Stimulated activated CD4-positive, alpha-beta T cell treated with anti-CD3 and anti-CD28 coated beads, TNF-alpha, amount 100 ng/mL, for 24 hours (primary cell): ENCODE measurements at places on chromosomes 3 and 15.

GRCh38 chr15:25682340-25682739, 180.8 kb downstream of the ATP10A start:
- DNase-seq = no peak

DNA sequence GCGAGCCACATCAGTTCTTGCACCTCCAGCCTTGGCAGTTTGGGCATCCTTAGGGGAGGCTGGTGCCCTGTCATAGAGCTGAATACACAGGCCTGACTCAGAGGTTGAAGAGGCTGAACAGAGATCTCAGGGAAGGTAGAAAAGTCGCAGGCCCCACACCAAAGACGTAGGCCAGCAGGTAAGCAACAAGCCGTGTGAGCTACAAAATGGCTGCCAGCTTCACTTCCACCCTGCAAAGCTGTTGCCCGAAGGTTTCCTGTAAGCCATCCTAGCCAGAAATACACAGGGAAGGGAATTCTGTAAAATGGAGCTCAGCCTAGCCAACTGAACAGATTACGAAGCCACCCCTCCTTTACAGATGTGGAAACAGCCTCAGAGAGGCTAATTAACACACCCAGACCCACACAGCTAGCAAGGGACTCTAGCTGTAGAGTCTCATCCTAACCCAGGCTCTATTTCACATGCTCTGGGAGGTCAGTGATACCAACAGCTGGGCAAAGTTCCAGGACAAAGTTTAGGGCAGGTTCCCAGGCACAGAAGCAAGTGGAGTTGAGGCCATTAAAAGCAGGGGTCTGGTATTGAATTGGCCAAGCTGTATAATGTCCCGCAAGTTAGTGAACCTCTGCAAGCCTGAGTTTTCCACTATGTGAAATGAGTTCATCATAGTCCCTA, 66.3 kb upstream of the RASGRF1 start:
- DNase-seq = no peak

DNA sequence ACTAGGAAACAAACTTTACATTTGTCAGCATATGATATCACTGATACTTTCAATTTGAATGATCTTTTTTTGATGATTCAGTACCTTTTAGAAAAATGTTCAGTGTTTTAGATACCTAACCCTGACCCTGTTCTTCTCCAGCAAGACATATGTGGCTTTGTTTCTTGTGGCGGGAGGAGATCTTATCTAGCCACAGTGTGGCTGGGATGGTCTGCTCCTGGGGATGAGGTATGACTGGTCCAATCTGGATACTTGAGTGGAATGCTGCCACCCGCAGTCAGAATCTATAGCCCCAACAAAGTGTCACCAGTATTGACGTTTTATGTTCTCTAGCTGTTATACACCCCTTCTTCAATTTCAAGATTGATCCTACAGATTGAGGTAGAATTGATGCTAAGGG, 439.0 kb upstream of the GOLIM4 start:
- DNase-seq = no peak

DNA sequence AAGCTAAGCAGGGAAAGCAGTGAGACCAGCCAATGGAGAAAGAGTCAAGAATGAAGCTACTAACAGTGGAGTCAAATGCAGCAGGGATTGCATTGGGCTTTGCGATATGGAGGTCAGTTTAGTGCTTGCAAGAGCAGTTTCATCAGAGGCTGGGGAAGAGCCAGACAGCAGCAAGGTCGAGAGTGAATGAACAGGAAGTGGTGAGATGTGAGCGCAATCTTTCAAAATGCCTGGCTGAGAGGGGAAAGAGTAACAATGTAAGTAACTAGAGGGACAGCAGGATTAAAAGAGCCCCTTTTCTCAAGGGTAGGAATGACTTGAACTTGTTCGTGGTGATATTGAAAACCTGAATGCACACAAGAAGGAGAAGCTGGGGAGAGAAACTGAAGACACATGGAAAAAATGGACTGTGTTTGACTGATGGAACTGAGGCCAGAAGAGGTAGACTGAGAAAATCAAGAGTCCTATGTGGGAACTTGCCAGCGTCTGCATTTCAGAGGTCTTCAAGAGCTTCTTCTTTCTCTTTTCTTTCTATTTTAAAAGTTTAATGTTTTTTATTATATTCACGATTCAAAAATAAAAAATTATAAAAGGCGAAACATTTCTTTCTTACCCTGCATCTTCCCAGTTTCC, 30.6 kb upstream of the GPR160 start:
- no peak for DNase-seq

GRCh38 chr3:52752045-52752660, 18.6 kb downstream of the NEK4 start:
- DNase-seq = no peak

GRCh38 chr3:46607603-46608028, 4.7 kb upstream of the FAM240A start:
- DNase-seq = no peak
